ENCODE measurements at places on chromosomes 5 and 9. TPM values are rescaled to one million over a fixed set of nuclear protein-coding genes. Genes with fewer than 3 reads are reported as not detected.

The TEX48 gene
- total RNA-seq = not detected

- H3K4me3 ChIP-seq = no peak overlapping the region
- H3K4me1 ChIP-seq = peaks cover 6% of the 10 kb centered on the region
- no peaks in the 10 kb centered on the region for H3K36me3 ChIP-seq
- H3K27ac ChIP-seq = no peak overlapping the region
- H3K27me3 ChIP-seq = no peaks in the 10 kb centered on the region
These were observed 2.4 kb downstream of the SYK start for GRCh38 chr9:90803860-90804593.

DNA sequence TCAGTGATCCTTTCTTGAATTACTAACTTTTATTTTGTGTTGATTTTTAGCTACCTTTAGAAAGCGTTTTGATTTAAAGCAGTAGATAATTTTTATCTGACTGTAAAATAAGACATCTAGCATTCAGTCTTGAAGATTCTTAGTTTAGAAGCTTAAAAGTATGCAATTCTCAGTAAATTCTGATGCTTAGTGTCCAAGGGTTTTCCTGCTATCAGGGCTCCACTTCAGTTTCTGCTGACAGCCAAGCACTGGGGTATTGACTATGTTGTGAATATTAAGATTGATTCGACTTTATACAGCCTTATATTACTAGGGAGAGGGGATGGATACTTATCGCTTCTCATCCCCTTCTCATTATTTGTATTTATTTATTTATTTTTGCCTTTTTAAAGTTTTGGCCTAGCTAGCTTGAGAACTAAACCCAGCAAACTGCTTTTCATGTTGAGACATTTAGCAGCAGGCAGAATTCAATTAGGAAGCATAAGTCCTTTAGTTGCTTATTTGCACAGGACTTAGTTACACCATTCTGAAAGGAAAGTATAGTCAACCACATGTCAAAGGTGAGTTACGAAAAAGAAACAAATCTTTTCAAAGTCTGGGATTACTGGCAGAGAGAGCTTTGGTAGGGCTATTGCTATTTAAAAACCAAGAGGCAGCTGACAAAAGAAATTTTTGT lies 2.9 kb downstream of the PBX3 start:
- H3K4me1 ChIP-seq = peaks cover 26% of the 10 kb centered on the region
- no peak overlapping the region for H3K27ac ChIP-seq
- H3K27me3 ChIP-seq = no peaks in the 10 kb centered on the region
- H3K36me3 ChIP-seq = no peaks in the 10 kb centered on the region
- peak overlapping the region; percentile 98 for H3K4me3 ChIP-seq

The PKD2L2 gene
- total RNA-seq = not detected

Measured in PC-3 (cell line).